ENCODE measurements at places on chromosomes 5 and 9.

DNA sequence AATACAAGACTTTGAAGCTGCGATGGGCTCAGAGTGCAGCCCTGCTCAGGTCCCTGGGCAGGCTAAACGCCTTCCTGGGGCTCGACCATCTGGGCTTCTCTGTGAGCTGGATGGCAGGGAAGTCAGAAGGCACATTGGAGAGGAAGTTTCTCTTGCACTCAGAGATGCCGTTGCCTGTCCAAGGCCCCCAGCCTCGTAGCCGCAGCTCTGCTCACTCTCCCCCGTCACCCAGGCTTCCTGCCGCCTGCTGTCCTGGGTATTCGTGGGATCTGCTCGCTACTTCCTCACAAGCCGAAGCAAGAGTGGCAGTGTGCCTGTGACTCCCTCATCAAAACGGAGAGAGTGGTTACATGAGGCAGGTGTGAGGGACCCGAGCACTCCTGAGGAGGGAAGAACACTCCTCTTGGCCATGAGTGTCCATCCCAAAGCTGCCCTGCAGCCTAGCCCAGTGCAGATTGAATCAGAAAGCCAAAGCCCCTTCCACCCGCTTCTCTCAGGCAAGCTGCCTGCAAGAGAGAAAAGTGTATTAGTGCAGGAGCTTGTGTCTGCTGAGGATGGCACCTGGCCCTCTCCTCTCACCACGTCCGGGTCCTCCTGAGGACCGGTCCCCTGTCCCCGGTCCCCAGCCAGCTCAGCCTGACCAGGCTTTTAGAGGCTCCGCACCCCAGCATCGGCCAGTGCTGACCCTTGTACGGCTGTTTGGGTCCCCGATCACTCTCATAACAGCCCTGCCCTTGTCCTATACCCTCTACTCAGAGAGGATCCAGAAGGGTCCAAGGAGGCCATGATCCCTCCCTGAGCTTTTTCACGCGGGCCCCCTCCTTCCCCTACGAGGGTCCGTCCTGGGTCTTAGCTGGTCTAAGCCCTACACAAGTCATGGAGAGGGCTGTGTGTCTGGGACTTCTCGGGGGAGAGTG is 7.3 kb downstream of the FCN2 start:
- no peak for DNase-seq

DNA sequence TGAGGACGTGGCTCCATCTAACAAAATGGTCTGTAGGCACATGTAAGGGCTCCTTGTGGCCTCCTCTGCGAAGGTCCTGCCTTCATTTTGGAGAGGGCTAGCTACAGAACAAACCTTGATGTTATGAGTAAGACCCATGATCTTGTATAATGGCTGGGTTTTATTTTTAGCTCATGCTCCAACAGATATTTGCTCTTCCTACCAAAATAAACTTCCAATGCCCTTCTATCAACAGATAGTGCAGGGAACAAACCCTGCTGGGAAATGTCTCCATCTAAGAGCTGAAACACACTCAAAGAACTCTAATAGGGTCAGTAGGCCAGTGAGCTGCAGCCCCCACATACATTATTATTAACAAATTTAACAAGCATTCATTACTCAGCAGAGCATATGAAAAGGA is 189.5 kb downstream of the LURAP1L start:
- DNase-seq, result no peak

DNA sequence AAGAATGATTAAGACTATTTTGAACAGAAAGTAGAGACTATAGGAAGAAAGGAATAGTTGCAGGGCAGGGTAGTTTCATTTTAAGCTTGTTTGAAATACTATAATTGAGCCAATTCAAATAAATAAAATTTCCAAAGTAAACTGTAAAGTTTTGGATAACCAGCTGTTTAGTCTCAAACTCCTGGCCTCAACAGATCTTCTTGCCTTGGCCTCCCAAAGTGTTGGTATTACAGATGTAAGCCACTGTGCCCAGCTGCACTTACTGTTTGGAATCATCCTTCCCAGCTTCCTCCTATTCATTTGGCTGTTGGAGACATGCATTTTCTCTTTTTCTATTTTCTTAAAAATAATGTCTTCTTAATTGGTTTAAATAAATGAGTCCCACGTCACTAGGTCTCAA is 231.0 kb downstream of the NNT start:
- DNase-seq, result no peak

- no peak for DNase-seq
Observed at GRCh38 chr5:115626445-115626823, 598 bp upstream of the TMED7 start.

DNA sequence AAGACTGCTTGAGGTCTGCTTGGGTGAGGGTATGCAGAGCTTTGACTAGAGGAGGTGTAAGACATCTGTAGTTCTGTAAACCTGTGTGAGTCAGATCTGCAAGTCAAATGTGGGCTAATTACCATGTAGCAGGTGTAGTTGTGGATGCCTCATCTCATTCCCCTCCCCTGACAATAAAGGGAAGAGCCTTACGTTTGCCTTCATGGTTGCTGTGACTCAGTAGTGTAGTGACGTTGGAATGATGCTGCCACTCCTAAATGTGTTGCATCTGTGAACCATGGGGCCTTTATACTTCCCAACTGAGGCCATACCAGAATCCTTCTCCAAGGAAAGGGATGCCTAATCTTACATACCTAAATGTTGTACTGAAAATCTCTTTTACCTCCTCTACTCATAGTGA is 26.0 kb downstream of the PRDM6 start:
- DNase-seq, result no peak
